Activated effector memory CD4-positive, alpha-beta T cell treated with anti-CD3 and anti-CD28 coated beads, Interleukin-2, amount 50 U/mL, for 16 hours (primary cell): ENCODE measurements at places on chromosomes 5 and 9.

DNA sequence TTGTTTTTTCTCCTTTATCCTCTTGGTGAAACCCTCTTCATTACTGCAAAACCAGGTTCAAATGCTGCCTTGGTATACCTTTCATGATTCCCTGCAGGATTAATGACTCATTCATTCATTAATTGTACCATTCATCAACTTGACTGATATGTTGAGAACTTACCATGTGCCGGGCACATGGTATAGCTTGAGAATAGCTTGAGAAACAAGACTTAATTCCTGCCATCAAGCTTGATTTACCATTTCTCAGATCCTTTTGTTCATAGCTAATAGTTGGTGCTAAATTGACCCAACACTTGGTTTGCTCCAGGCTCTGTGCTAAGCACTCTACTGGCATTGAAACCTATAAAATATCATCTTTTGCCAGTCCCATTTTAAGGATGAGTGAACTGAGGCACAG is 165.7 kb downstream of the YIPF5 start:
- DNase-seq, result no peak

DNA sequence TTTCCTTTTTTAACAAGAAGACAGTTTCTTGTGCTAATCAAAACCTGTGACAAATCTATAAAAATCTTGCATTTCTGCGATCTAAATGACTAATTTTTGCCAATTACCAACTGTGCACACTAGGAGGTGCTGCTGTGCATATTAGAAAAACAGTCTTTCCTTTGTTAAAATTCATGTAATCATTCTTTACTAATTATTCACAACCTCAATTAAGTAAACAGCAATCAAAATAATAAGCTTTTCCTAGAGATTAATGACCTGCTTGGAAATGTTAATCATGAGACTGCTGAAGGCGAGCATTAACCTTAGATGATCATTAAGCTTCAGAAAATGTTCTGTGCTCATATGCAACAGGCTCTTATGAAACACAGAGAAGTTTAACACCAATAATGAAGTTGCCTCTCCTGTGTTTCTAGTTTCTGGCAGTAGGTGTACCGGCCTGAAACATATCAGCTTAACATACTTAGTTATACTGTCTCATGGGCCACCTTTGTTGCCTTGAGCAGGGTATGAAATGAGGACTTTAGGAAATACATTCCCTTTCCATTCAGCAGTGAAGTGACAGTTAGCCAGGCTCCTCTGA is 17.7 kb downstream of the RFESD start:
- DNase-seq, result no peak

GRCh38 chr9:124261736-124262648 is 4.2 kb downstream of the NEK6 start:
- DNase-seq, result no peak

DNA sequence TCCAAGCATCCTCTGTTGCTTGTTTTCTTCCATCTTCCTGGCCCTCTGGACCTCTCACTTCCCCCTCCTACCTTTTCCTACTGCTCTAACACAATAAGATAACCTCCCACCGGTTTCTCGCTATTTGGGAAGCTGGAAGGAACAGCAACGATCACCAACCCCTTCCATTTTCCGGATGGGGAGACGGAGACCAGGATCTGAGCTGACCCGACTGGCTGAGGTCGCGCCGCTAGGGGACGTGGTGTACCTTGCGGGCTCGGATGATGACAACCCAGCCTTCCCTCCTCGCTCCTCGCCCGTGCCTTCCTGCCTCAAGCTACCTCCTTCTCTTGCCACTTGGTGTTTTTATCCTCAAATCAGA is 1.9 kb downstream of the LPAR1 start:
- DNase-seq, result no peak

- no peak for DNase-seq
These were observed 45.6 kb downstream of the AUH start for GRCh38 chr9:91316093-91316492.

DNA sequence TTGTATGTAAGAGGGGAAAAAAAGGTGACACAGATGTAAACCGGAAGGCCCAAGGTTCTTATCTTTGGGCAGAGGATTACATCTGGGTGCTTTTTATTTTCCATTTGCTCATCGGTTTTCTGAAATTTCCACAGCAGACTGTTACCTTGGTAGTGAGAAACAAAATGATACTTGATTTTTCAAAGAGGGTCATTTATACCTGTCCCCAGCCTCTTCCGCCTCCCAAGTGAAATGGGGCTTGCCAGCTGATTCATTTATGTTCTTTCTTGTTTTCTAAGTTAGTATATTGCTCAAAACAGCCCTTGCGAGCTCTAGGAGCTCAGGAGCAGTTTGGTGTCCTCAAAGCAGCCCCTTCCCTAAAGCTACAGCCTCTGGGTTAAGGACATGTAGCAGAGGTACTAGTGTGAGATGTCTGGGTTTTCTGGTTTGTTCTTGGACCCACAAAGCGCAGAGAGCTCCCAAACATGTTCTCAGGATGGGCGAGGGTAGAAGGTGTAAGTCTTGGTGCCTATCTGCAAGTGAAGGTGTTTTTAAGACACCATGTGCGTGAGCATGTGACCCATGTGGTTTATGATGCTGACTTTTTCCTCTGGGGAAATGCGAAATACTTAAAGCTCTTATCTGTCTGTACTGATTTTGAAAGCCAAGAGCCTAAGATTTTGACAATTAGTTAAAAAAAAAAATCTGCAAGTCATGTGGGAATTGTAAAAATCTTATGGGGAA is 38.3 kb downstream of the DAPK1 start:
- DNase-seq, result no peak

- DNase-seq, result no peak
These were observed 330.0 kb downstream of the RASEF start for GRCh38 chr9:82732928-82733327.

DNA sequence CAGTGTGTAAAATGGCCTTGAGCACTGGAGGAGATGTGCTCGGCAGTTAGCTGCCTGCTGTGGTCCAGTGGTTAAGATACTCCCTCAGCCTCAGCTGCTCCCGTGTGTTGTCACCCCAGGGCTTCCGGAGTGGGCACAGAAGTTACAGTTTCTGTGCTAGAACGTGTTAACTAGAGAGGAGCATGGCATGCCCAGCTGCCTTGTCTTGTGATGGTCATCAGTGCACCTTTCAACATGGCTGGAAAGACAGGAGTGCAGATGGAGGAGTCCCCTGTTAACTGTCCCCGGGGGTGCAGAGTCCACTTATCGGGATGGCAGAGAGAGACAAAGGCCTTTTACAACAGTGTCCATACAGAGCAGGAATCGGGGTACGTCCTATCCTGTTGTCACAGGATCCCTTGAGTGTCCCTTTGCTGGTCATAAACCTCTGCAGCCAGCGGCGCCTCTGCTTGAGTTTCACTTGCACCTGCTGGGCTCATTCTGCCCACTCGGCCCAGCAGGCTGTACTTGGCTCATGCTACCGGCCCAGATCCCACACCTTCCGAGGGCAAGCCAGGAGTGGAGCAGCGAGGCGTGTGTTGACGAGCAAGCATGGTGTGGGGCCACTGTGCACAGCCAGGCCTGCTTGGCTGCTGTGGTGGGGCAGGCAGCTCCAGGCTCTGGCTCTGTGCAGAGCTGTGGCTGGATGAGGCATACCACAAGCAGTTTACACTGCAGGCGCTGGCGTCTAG is 112.6 kb downstream of the EHMT1 start:
- no peak for DNase-seq

DNA sequence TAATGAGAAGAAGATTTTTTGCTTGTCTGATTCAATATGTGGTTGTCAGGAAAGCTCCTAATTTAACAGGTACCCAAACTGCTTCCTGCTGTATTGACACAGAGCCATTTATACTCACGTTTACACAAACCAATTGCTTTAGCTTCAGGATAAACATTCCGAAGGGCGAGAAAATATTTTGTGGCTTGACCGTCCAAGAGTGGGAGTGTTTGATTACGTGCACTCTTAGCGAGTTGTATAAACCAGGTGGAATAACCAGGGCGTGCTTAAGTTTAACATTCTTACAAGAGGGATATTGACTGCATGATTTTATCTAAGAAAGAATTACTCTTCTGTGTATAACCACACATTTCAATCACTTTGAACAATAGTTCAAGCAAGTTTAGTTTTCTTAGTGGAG is 278.7 kb upstream of the TYRP1 start:
- no peak for DNase-seq

DNA sequence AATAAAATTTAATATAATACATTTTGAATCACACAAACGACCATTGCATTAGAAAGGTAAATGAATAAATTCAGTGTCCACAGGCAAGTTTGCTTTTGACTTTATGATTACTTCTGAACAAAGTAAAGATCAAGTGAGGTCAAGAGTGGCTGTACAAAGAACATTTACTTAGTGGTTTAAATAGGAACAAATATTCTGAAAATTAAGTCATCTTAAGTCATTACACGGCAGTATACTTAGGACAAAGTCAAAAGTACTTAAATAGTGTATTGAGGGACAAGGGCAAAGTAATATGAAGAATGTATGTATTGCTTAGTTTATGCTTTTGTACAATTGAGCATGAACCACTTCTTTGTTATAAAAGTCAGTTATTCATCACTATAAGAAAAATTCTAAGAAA is 1511.2 kb upstream of the CDH9 start:
- no peak for DNase-seq

GRCh38 chr5:147956064-147956841 is 49.9 kb upstream of the C5orf46 start:
- no peak for DNase-seq

- no peak for DNase-seq
These were observed 56.6 kb downstream of the TSPAN17 start for GRCh38 chr5:176703857-176704256.

DNA sequence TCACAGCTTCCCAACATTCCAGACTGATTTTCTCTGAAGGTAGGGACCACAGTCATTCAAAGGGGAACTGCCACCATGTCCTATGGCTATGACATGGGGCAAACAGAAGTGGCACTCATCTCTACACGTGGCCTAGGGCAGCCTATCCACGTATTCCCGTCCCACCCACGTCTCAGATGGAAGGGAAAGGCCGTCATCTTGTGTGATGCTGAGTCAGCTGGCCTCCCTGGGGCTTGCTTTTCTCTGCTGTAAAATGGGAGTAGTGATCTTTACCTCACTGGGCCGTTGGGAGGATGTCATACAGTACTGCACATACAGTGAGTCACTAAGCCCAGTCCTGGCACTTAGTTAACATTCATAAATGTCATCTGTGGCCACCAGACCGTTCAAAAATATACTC is 72.3 kb downstream of the RAPGEF1 start:
- DNase-seq, result peak; percentile 87

GRCh38 chr9:18268381-18268780 is 205.6 kb upstream of the ADAMTSL1 start:
- no peak for DNase-seq

DNA sequence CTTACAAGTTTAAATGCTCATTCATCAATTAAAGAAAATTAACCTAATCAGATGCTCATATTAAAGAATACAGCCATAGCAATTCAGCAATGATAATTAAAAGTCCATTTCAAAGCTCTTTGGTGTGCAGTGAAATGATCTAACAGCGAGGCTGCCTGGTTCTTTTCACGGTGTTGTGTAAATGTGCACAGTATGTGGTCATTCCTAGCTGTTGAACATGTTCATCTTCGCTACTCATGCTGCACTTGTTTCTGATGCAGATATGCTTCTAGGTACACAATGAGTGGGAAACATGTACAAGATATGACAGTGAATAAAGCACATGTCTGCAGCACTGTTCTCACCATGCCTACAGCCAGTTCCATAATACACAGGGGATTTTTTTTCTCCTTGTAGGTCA is 163.5 kb downstream of the NR2F1-AS1 start:
- no peak for DNase-seq

DNA sequence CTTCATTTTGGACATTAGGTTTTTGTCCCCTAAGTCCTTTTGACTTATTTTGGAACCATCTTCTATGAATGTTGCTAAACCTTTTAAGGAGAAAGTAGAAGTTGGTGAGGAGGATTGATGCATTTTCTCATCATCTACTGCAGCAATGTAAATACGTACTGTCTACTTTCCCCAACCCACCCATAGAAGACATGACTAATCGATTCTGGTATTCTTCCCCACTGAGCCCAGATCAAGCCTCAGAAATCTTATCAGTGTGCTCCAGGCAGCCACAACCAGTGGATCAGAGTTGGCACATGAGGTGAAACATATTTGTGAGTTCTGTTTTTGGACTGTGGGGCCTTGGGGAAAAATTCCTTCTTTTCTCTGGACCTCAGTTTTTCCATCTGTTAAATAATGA is 57.7 kb downstream of the FGF18 start:
- DNase-seq, result no peak

GRCh38 chr9:92173318-92173717 is 58.1 kb upstream of the SPTLC1 start:
- no peak for DNase-seq

- DNase-seq, result no peak
These were observed 6.1 kb upstream of the NRARP start for GRCh38 chr9:137308057-137308619.

GRCh38 chr5:148791334-148791667 is 35.1 kb upstream of the ADRB2 start:
- no peak for DNase-seq

DNA sequence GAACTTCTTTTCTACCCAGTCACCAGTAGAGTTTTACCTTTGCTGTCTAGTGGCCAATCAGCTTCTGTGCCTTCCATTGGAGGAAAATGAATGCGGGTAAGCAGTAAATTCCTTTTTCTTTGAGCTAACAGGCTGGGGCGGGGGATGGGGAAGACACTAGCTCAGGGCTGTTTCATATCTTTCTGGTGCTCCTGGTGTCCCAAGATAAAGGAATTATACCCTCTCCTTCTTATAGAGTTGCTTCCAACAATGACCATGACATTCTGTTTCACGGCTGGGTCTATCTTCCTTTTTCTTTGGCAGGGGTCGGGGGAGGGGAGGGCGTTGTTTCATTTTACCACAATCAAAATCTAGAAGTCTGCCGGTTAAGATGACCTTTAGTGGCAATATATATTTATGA is 51.2 kb upstream of the RPS23 start:
- DNase-seq, result no peak

DNA sequence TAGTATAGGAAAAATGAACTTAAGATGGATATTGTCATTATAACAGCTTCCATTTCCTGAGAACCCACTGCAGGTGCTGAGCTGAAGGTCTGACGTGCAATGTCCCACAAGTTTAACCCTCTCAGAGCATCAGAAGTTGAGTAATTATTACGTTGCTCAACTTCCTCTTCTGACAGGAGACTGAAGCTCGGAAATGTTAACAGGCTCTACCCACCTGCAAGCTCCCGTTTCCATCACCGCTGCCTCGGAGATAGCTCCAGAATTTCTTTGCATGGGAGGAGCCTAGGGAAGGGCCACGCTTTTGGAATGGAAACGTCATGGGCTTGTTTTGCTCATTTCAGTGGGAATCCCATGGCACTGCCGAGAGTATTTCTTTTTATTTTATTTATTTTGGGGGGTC is 1.0 kb upstream of the NTMT1 start:
- DNase-seq, result no peak

GRCh38 chr5:123482258-123482657 is 29.7 kb upstream of the CSNK1G3 start:
- no peak for DNase-seq

DNA sequence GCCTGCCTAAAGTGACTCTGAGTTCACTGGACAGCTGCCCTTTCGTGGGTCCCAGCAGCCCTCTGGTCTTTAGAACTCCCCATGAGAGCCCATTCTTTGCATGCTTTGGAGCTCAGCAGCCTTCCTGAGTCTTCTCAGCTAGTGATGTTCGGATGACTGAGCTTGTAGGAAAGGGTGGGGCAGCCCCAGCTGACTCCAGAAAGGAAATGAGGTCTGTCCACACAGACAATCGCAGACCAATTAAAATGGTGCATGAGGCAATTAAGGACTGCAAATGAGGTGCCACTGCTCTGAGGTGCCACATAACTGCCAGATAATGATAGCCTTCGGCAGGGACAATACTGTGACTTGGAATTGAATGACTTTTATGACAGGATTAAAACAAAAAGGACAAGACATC is 25.4 kb upstream of the TOMM5 start:
- no peak for DNase-seq

- no peak for DNase-seq
These were observed 39.7 kb downstream of the CDC42SE2 start for GRCh38 chr5:131303537-131303936.
